ENCODE measurements at places on chromosomes 3 and 15. TPM values are rescaled to one million over a fixed set of nuclear protein-coding genes. Genes with fewer than 3 reads are reported as not detected.

DNA sequence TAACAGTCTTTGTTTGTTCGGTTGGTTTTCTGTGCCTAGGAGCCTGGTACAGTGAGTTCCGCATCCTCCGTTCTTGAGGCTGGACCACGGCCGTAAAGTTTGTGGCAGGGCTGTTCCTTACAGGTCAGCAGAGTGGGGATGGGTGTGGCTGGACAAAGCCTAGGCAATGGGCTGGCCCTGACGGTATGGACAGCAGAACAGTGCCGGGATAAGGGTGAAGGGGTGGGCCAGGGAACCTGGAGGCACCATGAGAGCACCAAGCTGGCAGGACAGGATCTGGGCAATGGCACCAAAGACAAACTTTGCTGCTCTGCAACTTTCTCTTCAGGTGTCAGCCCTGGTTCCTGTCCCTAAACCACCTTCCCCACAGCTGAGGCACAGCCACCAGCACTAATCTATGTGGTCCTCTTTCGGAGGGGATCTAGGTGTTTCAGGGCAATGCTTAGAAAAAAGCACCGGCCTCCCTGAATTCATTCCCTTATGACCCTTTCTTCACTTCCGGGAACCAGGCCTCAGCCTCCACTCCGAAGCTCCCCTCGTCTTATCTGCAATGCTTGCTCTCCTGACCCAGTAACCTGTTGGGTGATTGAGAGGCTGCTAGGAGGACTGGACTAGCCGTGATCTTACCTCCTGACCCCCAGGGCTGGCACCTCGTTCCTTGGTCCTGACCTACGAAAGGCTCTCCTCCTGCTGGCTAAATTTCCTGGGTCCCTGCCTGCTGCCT lies 54.4 kb downstream of the KLHL6 start:
- no peak for DNase-seq

DNA sequence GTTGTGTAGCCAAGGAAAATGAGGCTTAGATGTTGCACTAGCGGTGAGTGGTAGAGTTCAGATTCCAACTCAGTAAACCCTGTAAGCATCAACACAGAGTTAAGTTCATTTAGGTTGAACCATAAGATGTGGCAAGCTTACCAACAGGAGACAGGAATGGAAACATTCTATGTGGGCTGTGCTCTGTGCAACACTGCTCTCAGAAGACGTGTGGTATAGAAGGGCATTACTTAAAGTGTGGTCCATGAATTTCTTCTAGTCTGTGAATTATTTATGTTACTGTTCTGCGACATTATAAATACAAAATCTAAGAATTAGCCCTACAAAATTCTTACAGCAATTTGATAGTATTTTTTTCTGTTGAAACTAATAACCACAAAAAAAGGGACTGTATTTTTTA lies 213.3 kb downstream of the GRM7 start:
- no peak for DNase-seq

DNA sequence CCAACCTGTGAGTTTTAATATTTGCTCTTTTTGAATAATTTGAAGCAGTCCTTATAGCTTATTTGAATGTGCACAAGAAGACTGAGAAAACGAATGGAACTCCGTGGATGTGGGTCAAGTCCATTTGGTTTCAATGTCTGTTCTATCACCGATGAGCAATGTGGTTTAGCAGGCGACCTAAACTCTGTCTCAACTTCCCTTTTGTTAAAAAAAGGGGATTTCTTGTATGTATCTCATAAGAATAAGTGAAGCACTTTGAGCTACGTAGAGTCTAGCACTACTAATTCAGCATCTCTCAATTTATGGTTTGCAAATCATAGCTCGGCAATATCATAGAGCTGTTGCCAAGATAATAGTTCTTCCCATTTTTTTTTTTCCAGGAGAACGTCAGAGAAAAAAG lies 4.6 kb upstream of the SKIL start:
- DNase-seq: peak; percentile 78

- no peak for DNase-seq
These were observed 109.0 kb upstream of the ADAMTS9 start for GRCh38 chr3:64796607-64797399.

- no peak for DNase-seq
These were observed 32.8 kb upstream of the POMGNT2 start for GRCh38 chr3:43138488-43139231.

DNA sequence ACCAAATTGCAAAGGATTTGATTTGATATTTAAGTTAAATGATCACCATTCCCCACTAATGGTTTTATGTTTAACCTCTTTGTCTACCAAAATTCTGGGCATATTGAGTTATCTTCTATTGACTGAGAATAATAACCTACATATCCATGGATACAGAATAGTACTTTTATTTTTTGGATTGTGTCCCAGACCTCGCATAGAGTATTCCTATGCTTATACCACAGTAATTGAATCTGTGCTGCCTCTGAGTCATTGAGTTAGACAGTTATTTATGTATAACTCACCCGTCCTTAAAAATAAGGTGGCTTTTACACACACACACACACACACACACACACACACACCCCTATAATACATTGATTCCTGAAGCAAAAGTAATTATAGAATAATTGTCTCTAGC lies 690.1 kb upstream of the BCHE start:
- DNase-seq: no peak

GRCh38 chr3:124768812-124769211 lies 38.6 kb downstream of the UMPS start:
- no peak for DNase-seq

DNA sequence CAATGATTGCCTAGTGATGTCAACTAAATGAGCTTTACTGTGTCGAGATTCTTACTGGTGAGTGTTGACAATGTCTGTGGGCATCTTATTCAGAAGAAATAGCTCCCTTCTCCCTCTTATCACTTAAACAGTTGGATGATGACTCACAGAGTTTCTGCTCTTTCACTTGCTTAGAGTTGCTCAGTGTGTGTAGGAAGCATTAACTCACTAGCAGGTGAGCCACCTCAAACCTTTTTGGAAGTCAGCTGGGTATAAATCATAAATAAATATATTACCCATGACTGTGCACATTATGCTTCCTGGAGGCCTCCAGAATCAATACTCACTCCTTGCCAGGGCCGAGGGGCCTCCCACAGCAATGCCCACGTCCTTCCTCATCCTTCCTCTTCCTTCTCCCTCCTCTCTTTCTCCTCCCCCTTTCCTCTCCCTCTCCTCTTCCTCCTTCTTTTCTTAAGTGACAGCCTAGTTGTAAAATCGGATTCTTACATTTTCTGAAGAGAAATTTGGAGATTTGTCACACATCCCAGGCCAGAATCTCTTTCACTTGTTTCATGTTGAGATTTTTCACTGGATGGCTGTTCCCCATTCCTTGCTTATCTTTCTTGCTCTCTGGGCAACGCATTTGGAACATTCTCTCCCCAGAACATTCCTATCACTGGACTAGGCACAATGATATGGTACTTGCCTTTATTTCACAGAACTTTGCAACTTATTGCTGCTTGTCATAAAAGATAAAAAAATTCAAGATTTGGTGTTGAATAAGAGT lies 17.5 kb downstream of the SHC4 start:
- DNase-seq: no peak

DNA sequence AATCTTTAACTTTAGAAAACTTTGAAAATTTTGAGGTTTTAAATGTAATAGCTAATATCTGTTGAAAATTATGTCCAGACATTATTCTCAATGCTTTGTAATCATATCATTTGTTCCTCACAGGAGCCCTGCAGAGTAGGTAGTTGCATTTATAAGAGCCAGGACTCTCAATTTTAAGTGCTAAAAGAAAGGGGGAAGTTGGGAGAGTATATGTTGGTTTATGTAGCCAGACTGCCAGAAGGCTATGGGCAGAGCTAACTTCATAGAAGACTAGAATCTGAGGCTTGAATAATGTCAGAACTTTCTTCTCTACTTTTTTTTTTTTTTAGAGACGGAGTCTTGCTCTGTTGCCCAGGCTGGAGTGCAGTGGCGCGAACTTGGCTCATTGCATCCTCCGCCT lies 9.1 kb downstream of the VPS8 start:
- no peak for DNase-seq

GRCh38 chr15:101049282-101049681 lies 130.1 kb downstream of the LRRK1 start:
- no peak for DNase-seq

DNA sequence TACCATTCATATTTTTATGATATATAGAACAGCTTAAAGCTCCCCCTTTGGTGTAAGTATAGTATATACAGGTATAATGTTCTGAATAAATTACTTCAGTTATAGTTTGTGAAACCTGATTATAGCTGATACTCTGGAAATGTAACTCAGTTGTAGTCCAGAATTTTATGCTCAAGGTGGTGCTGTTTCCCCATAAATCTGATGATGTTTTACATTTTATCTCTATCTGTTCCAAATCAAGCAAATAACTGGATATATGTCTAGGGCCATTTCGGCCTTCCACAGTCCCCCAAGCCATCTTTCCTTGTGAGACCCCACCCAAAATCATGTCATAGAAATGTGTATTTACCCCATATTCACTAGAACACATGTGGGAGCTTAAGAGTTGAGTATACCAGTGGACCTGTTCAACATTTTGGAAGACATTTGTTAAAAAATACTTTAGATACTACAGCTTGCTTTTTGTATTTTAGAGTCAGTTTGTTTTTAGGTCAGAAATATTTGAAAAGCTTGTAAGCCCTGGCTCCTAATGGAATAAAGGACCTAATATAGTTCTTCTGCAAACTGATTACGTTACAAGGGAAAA lies 107.1 kb downstream of the ATG7 start:
- DNase-seq: peak; percentile 24

GRCh38 chr3:111858642-111859041 lies 423 bp upstream of the PHLDB2 start:
- DNase-seq: no peak

DNA sequence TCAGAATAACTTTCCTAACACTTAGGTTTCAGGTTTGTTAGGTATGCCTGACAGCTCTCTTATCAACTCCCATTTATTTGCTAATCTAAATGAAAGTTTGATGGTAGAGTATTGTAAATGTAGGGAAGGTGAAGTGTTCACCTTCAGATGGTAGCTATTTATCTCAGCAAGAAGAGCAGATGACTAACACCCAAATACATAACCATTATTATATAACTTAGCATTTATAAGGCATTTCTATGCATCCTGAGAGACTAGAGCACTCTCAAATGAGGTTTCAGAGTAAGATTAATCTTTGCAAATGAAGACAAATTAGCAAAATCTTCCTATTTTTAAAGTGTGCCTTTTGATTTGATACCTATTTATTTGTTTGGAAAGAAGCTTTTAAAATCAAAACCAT lies 143.8 kb downstream of the IGF1R start:
- DNase-seq: no peak

- DNase-seq: peak; percentile 21
These were observed 161.8 kb upstream of the IQSEC1 start for GRCh38 chr3:13235079-13235478.

GRCh38 chr3:17742102-17742879 lies at the start of gene TBC1D5:
Gene TBC1D5 (minus strand): TSS chr3:17742631. CDS start chr3:17508570, 234,061 bp downstream.
- peak; percentile 93 for DNase-seq

DNA sequence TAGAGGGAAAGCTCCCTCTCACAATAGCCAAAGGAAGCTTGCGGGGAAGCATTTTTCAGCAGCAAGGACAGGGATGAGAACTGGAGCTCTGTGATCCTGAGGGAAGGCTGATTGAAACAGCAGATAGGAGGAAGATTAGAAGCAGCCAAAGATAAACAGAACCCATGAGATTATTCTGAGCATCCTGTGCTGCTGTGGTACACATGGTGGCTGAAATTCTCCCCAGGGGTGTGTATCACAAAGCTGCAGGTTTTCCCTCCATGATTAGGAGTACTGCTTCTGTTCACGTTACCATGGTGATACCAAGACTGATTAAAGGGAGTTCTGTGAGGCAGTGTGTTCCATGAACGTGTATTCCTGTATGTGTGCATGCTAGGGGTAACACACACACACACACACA lies 30.3 kb upstream of the PSMD6 start:
- DNase-seq: no peak

The FBXO40 gene
- not detected for polyA plus RNA-seq

The PLCB2 gene
- polyA plus RNA-seq: 20.2 TPM

The NEK11 gene
- 0.89 TPM for polyA plus RNA-seq

The PARP6 gene
- polyA plus RNA-seq: 55.4 TPM

The VIPR1 gene
- polyA plus RNA-seq: 1.5 TPM

The LRRC31 gene
- polyA plus RNA-seq: not detected

The SLC28A1 gene
- not detected for polyA plus RNA-seq

Data from naive B cell (primary cell).